SW 1271 (cell line): ENCODE measurements at places on chromosomes 3 and 15.

GRCh38 chr3:24020036-24020691, 75.1 kb downstream of the NR1D2 start:
- no peak for DNase-seq

GRCh38 chr3:28958656-28959055, 322.2 kb upstream of the RBMS3 start:
- no peak for DNase-seq

GRCh38 chr3:145145461-145145860, 1015.5 kb downstream of the PLOD2 start:
- DNase-seq: no peak

- DNase-seq: no peak
Observed at GRCh38 chr15:79475306-79475705, 43.2 kb downstream of the MINAR1 start.

DNA sequence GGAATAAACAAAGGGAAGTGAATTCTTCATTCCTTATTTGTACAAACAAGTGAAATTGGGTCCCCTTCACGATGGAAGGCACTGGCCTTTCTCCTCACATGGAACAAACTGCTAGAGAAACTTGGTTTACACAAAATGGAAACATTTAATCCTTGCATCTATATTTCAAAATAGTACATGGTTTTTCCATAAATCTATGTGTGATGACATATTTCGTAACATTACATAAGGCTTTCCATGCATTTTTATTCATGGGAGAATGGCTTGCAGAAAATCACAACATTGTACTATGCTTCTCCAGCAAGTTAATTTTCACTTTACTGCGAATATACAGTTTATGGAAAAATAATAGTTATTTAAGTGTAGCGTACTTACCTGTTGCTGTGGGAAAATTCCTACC, 81.0 kb upstream of the CDIN1 start:
- DNase-seq: no peak

DNA sequence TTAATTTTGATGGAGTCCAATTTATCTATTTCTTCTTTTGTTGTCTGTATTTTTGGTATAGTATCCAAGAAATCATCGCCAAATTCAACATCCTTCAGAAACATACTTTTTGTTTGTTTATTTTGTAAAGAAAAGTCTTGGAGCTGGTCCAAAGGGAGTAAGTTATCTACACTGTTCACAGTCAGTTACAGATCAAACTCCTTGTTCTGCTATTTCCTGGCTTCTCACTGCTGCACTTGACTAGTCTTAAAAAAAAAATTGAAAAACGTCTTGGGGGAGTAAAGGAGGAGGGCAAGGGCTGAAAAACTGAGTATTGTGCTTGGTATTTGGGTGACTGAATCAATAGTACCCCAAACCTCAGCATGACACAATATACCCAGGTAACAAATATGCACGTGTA, 105.6 kb downstream of the NFKBIZ start:
- no peak for DNase-seq

DNA sequence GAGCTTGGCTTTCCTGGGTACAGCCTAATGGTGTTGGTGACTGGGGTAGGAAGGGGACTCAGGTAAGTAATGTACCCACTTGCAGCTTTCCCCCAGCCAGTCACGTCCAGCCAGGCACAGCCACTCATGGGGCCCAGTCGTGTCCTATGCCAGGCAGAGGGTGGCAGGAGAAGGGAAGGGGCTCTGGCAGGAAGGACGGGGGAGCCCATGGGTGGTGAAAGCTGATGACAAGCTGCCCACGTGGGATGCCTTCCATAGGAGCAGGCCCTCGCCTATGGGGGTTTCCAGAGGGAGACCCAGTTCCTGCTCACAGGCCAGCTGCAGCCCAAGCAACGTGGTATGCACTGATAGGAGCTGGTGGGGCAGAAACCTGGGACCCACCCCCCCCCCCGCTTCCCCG, 10.7 kb downstream of the CHAC1 start:
- DNase-seq: no peak

- DNase-seq: no peak
Observed at GRCh38 chr3:197367081-197367780, 68.8 kb upstream of the DLG1 start.

GRCh38 chr3:187889601-187890404, 144.5 kb upstream of the BCL6 start:
- no peak for DNase-seq

DNA sequence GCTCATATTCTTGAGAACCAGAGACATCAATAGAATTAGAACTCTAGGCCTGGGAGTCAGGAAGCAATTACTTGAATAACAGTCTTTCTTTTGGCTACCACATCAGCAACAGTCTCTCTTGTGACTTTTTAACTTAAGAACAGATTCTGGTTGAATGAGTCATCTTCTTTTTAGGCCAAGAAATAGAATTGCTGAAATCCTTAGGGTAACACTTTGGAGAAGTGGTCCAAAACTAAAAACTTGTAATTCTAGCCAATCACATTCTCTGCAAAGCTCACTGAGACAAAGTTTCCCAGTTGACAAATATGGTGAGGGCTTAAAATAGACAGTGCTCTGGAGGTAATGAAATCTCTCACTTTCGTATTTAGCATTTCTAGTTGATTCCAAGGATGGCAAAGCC, 238.0 kb downstream of the SHOX2 start:
- no peak for DNase-seq

DNA sequence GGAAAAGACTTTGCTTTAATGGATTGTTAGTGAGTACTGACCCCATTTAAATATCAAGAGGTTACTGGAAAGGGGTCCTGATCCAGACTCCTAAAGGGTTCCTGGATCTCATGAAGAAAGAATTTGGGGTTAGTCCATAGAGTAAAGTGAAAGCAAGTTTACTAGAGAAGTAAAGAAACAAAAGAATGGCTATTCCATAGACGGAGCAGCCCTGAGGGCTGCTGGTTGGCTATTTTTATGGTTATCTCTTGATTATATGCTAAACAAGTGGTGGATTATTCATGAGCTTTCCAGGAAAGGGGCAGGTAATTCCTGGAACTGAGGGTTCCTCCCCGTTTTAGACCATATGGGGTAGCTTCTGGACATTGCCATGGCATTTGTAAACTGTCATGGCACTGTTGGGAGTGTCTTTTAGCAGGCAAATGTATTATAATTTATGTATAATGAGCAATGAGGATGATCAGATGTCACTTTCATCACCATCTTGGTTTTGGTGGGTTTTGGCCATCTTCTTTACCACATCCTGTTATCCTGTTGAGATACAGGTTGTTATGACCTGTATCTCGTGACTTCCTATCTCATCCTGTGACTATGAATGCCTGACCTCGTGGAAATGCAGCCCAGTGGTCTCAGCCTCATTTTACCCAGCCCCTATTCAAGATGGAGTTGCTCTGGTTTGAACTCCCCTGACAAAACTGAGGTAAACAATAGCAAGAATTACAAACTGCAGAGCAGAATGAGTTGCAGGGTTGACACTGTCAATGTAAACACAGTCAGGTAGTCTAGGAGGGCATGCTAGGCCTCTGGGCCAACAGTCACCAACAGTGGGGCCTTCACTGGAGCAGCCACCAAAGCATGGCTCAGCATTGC, 10.3 kb upstream of the GPR160 start:
- no peak for DNase-seq

DNA sequence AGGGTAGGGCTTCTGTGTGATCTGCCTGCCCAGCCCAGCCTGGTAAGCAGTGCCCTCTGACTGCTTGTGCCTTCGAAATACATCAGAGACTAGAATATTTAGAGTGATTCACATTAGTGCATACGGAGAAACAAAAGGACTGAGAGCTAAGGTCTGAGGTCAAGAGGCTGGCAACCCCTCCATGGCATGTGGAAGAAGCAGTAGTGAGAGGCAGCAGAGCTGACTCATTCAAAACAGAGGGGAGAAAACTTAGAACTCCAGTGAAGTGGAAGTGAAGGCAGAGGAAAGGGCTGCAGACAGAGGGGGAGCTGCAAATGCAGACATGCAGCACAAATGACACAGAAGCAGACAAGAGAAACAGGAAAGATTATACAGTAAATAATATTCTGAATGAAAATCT, 61.6 kb downstream of the ULK4 start:
- no peak for DNase-seq

GRCh38 chr3:45309876-45310275, 78.5 kb upstream of the LARS2 start:
- DNase-seq: no peak

DNA sequence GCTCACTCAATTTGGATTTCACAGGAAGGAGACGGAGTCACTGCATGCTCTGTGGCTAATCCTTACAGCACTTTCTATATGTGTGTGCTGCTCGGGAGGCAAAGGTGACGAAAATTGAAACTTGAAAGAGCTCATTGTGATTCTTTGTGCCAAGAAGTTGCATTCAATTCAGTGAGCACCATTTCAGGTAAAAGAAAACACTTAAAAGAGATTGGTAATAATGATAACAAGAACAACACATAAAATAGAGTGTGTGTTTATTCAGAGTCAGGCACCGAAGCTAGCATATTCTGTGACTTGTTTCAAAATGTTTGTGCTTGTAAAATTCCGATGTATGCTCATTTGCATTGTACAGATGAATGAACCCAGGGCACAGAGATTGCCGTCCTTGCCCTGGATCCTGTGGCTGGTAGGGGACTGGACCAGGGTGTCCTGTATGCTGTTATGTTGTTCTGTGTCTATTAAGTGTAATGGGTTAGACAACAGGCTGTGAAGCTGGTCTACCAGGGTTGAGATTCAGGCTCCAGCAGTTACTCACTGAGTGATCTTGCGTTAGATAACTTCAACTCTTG, 193.3 kb upstream of the PROK2 start:
- DNase-seq: no peak
